Endothelial cell (in vitro differentiated cells): ENCODE measurements at places on chromosomes 7 and 10. TPM values are rescaled to one million over a fixed set of nuclear protein-coding genes. Genes with fewer than 3 reads are reported as not detected.

RNF148 gene
- total RNA-seq: 1.6 TPM

GHITM gene
- 97.8 TPM for total RNA-seq

GNG11 gene
- 133 TPM for total RNA-seq

PDAP1 gene
- 107 TPM for total RNA-seq

DPYSL4 gene
- total RNA-seq: 15.0 TPM

ZCWPW1 gene
- total RNA-seq: 2.2 TPM

AKR1E2 gene
- 6.2 TPM for total RNA-seq

INMT gene
- 1.4 TPM for total RNA-seq
